Activated naive CD4-positive, alpha-beta T cell treated with Interleukin-2 at 50 U/mL for 16 hours (primary cell): ENCODE measurements at places on chromosomes 12 and 14.
A peak's percentile ranks its signal among the peaks of the same experiment; 100 is the strongest.

- peak; percentile 76 for DNase-seq
These were observed 473.0 kb downstream of the DPF3 start for GRCh38 chr14:72420749-72421474.

DNA sequence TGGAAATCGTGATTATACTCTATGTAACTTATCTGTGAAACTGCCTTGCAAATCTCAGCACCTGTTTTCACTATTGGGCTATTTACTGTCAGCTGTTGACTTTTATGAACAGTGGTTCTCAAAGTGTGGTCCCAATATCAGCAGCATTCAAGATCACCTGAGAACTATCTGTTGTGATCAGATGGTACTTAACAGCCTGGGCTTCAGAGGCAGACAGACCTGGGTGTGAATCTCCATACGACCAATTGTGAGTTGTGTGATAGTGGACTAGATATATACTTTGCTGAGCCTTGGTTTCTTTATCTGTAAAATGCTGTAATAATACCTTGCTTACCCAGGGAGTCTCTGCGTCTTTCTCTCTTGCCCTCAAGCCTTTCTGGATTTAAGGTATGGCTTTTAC lies 105.1 kb downstream of the ERGIC2 start:
- no peak for DNase-seq

DNA sequence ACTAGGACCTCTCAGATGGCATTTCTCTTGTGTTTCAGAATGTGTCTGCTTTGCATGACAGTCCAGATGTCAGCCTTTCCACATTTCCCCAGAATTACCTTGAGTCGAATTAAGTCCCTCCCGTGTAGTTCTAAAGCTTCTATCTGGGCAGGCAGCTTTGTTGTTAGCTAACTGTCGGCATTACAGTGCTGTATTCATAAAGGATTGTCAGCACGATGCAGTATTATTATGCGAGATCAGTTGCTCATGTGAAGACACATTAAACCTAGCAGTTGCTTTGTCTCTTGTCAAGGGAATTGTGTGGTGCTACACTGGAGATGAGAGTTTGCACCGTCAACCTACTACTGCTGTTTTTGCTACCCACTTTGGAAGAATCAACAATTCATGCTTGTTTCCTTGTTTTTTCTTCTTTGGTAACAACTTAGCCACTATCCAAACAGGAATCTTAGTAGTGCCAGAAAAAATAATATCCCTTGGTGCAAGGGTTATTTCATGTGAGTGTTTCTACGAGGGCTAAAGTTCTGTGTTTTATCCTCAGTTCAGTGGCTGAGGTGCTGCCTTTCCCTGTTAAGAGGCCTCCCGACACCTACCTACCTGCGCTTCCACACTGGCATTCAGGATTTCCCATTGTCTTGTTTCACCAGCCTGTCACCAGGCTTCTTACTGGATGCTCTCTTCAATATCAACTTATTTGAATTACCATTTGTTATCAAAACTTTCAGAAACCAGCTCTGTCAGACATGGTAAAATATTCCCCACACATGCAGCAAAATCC lies 297.9 kb upstream of the G2E3 start:
- no peak for DNase-seq

- DNase-seq: peak; percentile 30
These were observed 10.0 kb downstream of the STAC3 start for GRCh38 chr12:57240926-57241401.

DNA sequence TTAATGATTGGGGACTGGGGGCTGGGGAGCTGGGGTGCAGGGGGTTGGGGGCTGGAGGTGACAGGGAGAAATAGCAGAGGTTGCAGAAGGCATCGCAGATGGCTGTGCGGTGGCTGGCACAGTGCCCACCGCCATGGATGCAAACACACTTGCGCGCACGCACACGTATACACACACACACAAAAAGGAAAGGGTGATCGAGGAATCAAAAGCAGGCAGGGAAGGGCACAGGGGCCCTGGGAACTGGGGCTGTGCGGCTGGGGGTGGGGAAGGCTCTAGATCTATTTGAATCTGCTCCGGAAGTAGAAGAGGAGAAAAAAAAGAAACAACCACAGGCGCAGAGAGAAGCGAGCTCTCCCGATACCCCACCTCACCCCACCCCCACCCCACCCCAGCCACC lies 39.4 kb downstream of the ZFHX2 start:
- peak; percentile 2 for DNase-seq

- no peak for DNase-seq
These were observed 5.9 kb downstream of the ITGB7 start for GRCh38 chr12:53201177-53201541.
